ENCODE measurements at places on chromosomes 13 and 19.

DNA sequence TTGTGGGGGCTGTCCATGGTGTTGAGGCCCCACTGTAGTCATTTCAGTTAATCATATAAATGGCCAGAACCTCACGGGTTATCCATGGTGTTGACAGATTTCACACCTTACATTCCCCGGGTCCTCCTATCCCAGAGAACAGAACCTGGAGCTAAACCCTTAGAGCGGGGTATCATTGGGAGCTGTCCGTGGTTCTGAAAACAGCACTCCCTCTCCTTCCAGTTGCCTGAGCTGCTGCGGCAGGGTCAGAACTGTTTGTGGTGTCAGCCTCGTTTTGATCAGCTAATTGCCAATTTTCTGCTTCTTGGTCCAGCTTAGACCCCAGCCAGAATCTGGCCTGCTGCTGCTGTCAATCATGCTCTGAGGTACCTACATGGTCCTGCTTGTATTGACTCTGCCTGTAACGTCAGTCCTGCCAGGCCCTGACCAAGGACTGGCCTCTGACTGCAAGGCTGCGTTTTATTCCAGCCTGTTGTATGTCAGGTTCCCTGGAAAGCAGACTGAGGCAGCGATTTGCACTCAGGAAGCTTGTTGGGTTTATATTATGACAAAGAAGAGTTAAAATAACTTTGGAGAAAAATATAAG, 55.8 kb upstream of the KCTD15 start:
- no peak for DNase-seq

- DNase-seq = no peak
Measured at GRCh38 chr19:5156231-5156986, 184.2 kb downstream of the PTPRS start.

- no peak for DNase-seq
Measured at GRCh38 chr19:45553464-45553863, 31.1 kb downstream of the OPA3 start.

- DNase-seq = no peak
Measured at GRCh38 chr13:29774830-29775229, 75.6 kb downstream of the UBL3 start.

- DNase-seq = no peak
Measured at GRCh38 chr19:41405776-41406175, 8.2 kb downstream of the BCKDHA start.

GRCh38 chr13:66659701-66660467, 570.3 kb downstream of the PCDH9 start:
- peak; percentile 68 for DNase-seq

GRCh38 chr13:23506071-23506806, 64.0 kb upstream of the TNFRSF19 start:
- DNase-seq = no peak

DNA sequence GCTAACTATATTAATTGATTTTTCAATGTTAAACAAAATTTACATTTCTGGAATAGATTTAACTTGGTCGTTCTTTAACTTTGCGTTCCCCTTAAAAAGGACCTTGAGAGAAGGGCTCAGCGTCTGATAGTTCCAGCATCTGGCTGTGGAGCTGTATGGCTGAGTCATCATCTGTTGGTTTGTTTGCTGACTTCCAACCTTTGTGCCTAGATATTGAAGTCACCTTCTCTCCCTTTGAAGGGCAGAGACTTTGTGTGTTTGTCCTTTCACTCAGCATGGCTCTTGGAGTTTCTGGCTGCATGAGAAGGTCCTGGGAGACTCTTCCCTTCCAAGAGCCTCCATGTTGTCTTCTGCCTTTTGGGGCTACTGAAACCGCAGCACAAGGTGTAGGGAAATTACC, 16.6 kb upstream of the IRS2 start:
- DNase-seq = no peak

DNA sequence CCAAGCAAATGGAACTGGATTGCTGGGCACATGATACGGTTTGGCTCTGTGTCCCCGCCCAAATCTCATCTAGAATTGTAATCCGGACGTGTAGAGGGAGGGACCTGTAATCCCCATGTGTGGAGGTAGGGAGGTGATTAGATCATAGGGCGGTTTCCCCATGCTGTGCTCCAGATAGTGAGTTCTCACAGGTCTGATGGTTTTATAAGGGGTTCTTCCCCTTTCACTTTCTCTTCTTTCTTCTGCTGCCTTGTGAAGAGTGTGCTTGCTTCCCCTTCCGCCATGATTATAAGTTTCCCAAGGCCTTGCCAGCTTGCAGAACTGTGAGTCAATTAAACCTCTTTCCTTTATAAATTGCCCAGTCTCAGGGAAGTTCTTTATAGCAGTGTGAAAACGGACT, 32.6 kb upstream of the MTIF3 start:
- DNase-seq = no peak

GRCh38 chr13:52159159-52159982, at the start of gene NEK3:
Gene NEK3 (minus strand): TSS chr13:52159597. CDS start chr13:52156191, 3,406 bp downstream.
- DNase-seq = no peak

DNA sequence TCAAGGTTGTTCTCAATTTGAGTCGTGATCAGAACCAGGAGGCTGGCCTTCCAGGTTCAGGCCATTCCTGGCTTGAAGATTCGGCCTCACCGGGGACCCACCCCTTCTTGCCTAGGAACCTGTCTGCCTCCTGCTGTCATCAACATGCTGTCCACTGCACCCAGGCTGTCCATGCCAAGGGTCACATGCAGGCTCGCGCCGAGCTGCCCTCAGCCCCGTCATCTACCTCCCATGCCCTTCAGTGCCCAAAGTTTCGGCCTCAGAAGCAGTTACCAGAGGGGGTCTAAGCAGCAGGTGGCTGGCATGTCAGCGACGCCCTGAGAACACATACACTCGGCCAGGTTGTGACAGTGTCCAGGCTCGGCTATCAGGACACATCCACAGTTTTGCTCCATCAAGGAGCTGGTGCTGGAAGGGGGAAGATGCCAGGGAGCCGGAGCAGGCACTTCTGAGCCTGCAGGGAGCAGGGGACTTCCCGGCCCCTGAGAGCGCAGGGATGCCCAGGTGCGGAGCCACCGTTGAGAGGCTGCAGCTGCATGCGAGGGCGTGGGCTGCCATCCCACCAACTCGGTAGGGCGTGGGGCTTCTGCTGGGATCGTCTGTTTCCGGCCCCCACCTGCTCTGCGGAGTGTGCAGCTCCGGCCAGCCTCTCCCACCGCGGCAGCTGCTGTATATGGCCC, 590.9 kb upstream of the SLITRK5 start:
- no peak for DNase-seq

GRCh38 chr13:86591862-86592261, 792.6 kb upstream of the SLITRK6 start:
- peak; percentile 22 for DNase-seq

DNA sequence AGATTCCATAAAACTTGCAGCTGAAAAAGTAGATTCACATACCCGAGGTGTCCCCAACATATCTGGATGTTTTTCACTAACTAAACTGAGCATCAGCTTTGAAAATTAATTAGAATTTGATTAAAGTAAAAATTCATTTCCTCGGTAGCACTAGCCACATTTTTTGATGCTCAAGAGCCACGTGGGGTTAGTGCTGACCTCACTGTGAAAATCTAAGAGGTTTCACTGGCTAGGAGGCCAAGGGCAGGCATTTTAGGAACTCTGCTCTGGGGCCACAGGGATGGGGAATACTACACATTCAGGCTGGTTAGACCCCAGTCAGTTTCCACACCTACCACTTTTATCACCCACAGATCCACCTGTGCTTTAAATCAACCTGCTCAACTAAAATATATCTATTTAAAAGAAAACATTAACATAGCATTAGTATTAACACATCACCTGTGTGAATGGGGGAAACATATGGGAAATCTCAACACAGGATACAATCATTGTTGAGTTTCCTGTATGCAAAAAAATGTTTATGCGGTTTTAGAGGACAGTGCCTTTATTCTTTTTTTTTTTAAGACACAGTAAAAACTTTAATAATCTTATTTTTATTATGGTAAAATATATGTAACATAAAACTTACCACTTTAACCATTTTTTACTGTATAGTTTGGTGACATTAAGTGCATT, 45.5 kb downstream of the BRD4 start:
- no peak for DNase-seq

GRCh38 chr19:46601318-46602224, at the start of gene CALM3:
Gene CALM3 (plus strand): TSS chr19:46601330. CDS start chr19:46601435, 105 bp downstream.
- DNase-seq = no peak

GRCh38 chr19:41161903-41162302, 31.1 kb upstream of the CYP2S1 start:
- no peak for DNase-seq

- no peak for DNase-seq
Measured at GRCh38 chr19:12783291-12783848, 7.9 kb upstream of the JUNB start.

GRCh38 chr13:67210208-67210607, 19.9 kb downstream of the PCDH9 start:
- no peak for DNase-seq

- DNase-seq = no peak
Measured at GRCh38 chr13:45899406-45899805, 47.9 kb upstream of the SIAH3 start.

GRCh38 chr19:55667958-55668357, 7.1 kb upstream of the EPN1 start:
- no peak for DNase-seq

- no peak for DNase-seq
Measured at GRCh38 chr13:90430127-90430526, 917.4 kb upstream of the MIR17HG start.

- no peak for DNase-seq
Measured at GRCh38 chr19:22545751-22546150, 88.4 kb upstream of the ZNF492 start.

GRCh38 chr13:80037505-80037888, 303.4 kb downstream of the SPRY2 start:
- peak; percentile 83 for DNase-seq

- no peak for DNase-seq
Measured at GRCh38 chr13:113744197-113745000, 14.6 kb upstream of the TMEM255B start.

DNA sequence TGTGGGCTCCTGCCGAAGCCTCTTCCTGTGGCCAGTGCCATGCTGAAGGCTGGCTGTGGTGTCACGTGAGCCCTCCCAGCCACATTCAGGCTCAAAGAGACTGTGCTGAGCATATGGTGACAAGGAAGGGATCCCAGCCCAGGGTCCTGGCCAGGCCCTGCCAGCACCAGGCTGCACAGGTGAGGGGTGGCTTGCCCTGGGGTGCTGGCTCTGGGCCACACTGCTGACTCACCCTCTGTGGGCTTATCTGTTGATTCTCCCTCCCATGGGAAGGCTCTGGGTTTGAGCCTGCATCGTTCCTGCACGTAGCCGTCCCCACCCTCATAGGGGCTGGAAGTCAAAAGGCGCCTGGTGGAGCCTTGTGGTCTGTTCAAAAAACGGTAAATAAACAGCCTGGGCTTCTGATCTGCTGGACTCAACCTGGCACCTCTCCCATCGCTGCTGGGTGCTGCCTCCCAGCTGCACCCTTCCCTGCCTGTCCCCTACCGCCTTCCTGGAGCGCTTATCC, 31.1 kb downstream of the DNM2 start:
- DNase-seq = no peak

- no peak for DNase-seq
Measured at GRCh38 chr19:30217461-30217860, 154.7 kb upstream of the ZNF536 start.

DNA sequence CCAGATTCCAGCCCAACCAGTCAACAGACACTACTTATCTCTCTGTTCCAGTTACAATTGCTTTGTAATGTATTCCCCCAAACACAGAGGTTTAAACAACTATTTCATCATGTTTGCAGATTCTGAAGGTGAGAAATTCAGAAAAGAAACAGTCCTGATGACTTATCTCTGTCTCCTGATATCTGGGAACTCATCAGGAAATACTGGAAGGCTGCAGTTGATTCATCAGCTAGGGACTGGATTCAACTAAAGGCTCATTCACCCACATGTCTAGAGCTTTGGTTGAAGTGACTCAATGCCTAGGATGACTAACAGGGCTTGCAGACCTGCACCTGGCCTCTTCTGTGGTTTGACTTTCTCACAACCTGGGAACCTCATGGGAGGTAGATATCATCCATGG, 56.6 kb upstream of the GPC6 start:
- peak; percentile 96 for DNase-seq

- DNase-seq = no peak
Measured at GRCh38 chr19:21907516-21907915, 71.5 kb upstream of the ZNF43 start.

DNA sequence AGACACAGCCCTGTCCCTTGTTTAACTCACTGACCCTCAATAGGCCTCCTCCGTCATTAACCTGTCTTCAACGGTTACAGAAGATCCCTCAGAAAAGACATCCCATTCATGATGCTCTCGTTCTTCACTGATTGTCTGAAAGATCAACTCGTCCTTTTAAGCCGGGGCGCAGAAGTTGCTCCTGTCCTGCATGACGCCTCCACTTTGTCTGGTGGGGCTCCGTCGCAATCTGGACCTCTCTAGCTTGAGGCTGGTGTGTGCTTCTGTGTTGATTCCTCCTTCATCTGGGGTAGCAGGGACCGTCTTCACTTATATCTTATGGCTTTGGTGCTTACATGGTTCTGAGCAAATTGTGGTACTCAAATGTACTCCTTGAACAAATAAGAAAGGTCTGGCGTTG, 766.0 kb upstream of the PCDH9 start:
- no peak for DNase-seq

DNA sequence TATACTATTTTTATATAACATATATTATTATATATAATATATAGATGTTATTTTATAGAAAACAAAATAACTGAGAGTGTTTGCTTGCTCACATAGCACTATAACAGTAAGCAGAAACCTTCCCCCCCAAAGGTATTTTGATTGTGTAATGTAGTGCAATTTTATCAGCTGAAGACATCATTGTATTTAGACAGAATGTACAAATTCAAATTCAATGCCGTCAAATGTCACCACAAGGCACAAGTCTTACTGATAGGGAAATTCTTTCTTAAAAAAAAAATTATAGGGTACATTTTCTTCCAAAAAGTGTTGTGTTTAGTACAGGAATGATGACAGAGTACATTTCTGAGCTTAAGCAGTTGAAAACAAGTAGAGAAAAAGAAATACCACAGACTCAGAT, 1147.1 kb upstream of the SPRY2 start:
- no peak for DNase-seq

GRCh38 chr19:40223135-40223822, 3.2 kb downstream of the CCNP start:
- DNase-seq = no peak

DNA sequence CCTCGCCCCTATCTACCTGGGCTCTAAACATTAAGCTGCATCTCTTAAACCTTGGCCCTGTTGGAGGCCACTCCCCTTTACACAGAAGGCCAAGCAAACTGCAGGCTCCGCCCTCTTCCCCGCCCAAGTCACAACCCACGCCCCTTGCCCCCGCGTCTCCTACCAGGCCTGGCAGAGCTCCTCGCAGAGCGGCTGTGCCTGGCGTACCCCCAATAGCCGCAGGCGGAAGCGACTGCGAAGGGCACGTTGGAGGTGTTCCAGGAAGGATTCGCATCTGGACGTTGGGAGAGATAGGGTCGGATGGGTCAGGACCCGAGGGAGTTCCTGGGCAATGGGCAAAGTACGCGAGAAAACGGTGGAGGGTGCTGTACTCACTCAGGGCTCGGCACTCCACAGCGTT, 5.9 kb downstream of the RTBDN start:
- DNase-seq = no peak

DNA sequence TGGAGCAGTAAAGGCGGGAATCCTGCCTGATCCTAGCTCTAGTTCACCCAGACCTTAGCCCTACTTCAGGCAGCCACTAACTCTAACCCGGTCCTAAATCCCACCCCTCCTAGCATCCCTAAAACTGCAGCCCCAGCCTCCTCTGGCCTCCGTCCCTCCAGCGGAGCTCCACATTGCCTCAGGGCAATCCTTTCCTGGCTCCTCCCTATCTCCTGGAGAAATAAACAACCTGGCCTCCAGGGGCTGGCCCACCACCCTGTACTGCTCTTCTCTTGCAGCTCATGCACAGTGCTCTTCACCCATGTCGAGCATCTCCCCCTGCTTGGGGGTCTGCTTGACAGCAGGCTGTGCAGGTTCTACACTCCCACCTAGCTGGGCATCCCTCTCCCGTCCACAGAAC, 6.7 kb downstream of the POU2F2 start:
- no peak for DNase-seq

Measured in skeletal muscle cell (primary cell).